ENCODE measurements at places on chromosomes 6 and 20. TPM values are rescaled to one million over a fixed set of nuclear protein-coding genes. Genes with fewer than 3 reads are reported as not detected.
A peak's percentile ranks its signal among the peaks of the same experiment; 100 is the strongest.

The DEFB123 gene
- polyA plus RNA-seq: not detected

The PRDM1 gene
- 18.0 TPM for polyA plus RNA-seq

The CTCFL gene
- polyA plus RNA-seq: not detected

The UBE2C gene
- polyA plus RNA-seq: 49.0 TPM

The KIF16B gene
- polyA plus RNA-seq: 9.3 TPM

The DUSP15 gene
- 10.2 TPM for polyA plus RNA-seq

The CFAP206 gene
- not detected for polyA plus RNA-seq

- H3K4me1 ChIP-seq: peaks cover 22% of the 10 kb centered on the region
- H3K27ac ChIP-seq: peak overlapping the region; percentile 45
- no peaks in the 10 kb centered on the region for H3K27me3 ChIP-seq
- H3K36me3 ChIP-seq: no peaks in the 10 kb centered on the region
- H3K4me3 ChIP-seq: no peak overlapping the region
These were observed 9.3 kb downstream of the BMP5 start for GRCh38 chr6:55866128-55866527.

DNA sequence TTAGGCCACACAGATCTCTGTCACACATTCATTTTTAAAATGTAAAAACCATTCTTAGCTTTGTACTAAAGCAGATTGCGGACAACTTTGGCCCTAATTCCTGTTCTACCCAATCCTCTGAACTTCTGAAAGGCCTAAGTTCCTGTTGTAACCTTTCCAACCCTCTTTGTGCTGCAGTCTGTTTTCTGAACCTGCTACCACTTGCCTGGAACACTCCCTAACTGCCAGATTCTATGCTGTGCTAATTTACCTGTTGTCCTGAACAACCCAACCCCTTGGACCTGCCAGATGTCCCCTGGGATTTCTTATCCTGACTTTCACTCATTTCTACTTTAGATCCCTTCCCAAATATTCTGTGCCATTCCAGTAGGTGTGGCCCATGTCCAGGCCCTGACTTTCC, 398.7 kb downstream of the ZFAND3 start:
- no peaks in the 10 kb centered on the region for H3K4me1 ChIP-seq
- no peak overlapping the region for H3K27ac ChIP-seq
- DNase-seq: no peak

DNA sequence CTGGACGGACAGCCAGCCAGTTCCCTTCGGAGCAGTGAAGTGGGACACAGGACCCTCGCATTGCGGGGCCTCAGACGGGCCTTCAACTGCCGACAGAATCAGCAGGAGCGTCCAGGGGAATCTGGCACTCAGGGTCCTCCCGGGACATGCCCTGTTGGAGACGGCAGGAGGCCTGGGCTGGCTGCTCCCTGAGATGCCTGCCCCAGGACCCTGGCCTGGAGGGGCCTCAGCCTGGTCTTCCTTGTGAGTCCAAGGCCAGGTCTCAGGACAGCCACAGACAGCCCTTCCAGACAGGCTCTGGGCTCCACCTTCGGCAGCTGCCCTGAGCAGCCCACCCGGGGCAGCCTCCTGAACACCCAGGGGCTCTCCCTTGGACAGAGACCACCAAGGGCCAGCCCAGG, 14.6 kb upstream of the HELZ2 start:
- H3K27ac ChIP-seq: no peak overlapping the region
- no peaks in the 10 kb centered on the region for H3K4me1 ChIP-seq
- H3K27me3 ChIP-seq: no peaks in the 10 kb centered on the region
- no peak overlapping the region for H3K4me3 ChIP-seq

DNA sequence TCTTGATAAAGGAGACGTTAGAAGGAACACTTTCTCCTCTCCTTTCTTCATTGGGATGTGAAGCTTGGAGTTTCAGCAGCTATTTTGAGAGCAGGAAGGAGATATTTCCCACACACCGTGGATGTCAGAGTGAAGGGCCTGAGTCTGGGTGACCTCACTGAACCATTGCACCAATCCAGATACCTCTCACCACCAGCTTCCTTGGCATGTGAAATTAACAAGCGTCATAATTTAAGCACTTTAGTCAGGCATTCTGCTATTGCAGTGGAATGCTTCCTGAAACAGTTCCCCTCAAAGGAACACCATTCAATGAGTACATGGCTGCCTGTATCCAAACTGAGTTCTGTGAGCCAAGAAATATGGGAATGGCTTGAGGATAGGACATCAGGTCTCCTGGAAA, 83.7 kb downstream of the CHMP4B start:
- H3K36me3 ChIP-seq: no peaks in the 10 kb centered on the region
- DNase-seq: no peak
- H3K27ac ChIP-seq: no peak overlapping the region
- no peak overlapping the region for H3K4me3 ChIP-seq
- no peaks in the 10 kb centered on the region for H3K4me1 ChIP-seq

GRCh38 chr6:141874930-141875602, 257.7 kb upstream of the GJE1 start:
- no peak overlapping the region for H3K27ac ChIP-seq
- no peaks in the 10 kb centered on the region for H3K27me3 ChIP-seq
- no peak overlapping the region for H3K4me3 ChIP-seq
- DNase-seq: no peak
- H3K36me3 ChIP-seq: no peaks in the 10 kb centered on the region

GRCh38 chr20:50026746-50027575, 44.2 kb downstream of the SNAI1 start:
- H3K4me3 ChIP-seq: no peak overlapping the region
- no peak overlapping the region for H3K27ac ChIP-seq
- peaks cover 16% of the 10 kb centered on the region for H3K4me1 ChIP-seq
- no peak for DNase-seq
- H3K36me3 ChIP-seq: no peaks in the 10 kb centered on the region
- H3K27me3 ChIP-seq: no peaks in the 10 kb centered on the region

GRCh38 chr6:12075067-12075563, 63.0 kb downstream of the HIVEP1 start:
- no peaks in the 10 kb centered on the region for H3K4me1 ChIP-seq
- H3K36me3 ChIP-seq: no peaks in the 10 kb centered on the region
- no peak overlapping the region for H3K27ac ChIP-seq
- H3K4me3 ChIP-seq: no peak overlapping the region
- DNase-seq: no peak

DNA sequence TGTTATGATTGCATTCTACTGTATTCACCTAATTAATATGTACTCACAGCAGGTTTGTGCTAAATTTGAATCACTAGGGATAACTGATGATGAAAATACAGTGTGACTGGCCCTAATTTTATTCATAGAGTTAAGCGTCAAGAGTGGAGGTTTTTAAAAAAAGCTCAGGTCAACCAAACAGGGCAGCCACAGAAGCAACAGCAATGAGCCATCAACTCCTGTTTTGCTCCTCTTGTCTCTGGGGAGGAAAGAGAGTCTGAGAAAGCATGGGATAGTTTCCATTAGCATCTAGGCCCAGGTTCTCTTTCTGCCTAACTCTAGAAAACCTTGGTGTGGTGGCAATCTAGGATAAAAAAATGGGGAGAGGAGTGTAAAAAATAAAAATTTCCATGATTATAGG, 122.1 kb downstream of the OGFRL1 start:
- no peaks in the 10 kb centered on the region for H3K36me3 ChIP-seq
- H3K27ac ChIP-seq: no peak overlapping the region
- no peaks in the 10 kb centered on the region for H3K27me3 ChIP-seq
- H3K4me1 ChIP-seq: peaks cover 35% of the 10 kb centered on the region
- H3K4me3 ChIP-seq: no peak overlapping the region

GRCh38 chr6:28082939-28083338, 2.6 kb downstream of the ZNF165 start:
- H3K36me3 ChIP-seq: no peaks in the 10 kb centered on the region
- no peak overlapping the region for H3K4me3 ChIP-seq
- H3K27ac ChIP-seq: no peak overlapping the region

- H3K4me1 ChIP-seq: peaks cover 13% of the 10 kb centered on the region
- no peaks in the 10 kb centered on the region for H3K36me3 ChIP-seq
- DNase-seq: no peak
- H3K27ac ChIP-seq: no peak overlapping the region
- H3K4me3 ChIP-seq: no peak overlapping the region
- H3K27me3 ChIP-seq: no peaks in the 10 kb centered on the region
These were observed 228.6 kb upstream of the PMEPA1 start for GRCh38 chr20:57938158-57939108.

- H3K27me3 ChIP-seq: no peaks in the 10 kb centered on the region
- DNase-seq: no peak
- no peaks in the 10 kb centered on the region for H3K4me1 ChIP-seq
- H3K4me3 ChIP-seq: no peak overlapping the region
- no peaks in the 10 kb centered on the region for H3K36me3 ChIP-seq
- no peak overlapping the region for H3K27ac ChIP-seq
These were observed 41.4 kb downstream of the MOXD1 start for GRCh38 chr6:132359886-132360285.

- no peak for DNase-seq
- no peaks in the 10 kb centered on the region for H3K4me1 ChIP-seq
- no peaks in the 10 kb centered on the region for H3K27me3 ChIP-seq
These were observed 26.9 kb upstream of the EYA4 start for GRCh38 chr6:133214267-133214666.

GRCh38 chr6:41571021-41571780, 25.0 kb downstream of the FOXP4 start:
- peaks cover 66% of the 10 kb centered on the region for H3K4me1 ChIP-seq
- no peaks in the 10 kb centered on the region for H3K36me3 ChIP-seq
- no peaks in the 10 kb centered on the region for H3K27me3 ChIP-seq
- no peak for DNase-seq

- H3K4me3 ChIP-seq: peak within 1 kb of the TSS; percentile 60
- H3K27ac ChIP-seq: no peak within 1 kb of the TSS
- no peaks in the 10 kb centered on the region for H3K36me3 ChIP-seq
- H3K27me3 ChIP-seq: peaks cover 79% of the 10 kb centered on the region
- peak; percentile 8 for DNase-seq
These were observed at the start of gene KCNQ5 for GRCh38 chr6:72621291-72622093. Gene KCNQ5, plus strand, starts transcription at chr6:72622064.

Measured in hepatocyte (in vitro differentiated cells).